ENCODE measurements at places on chromosomes 4 and X.
A peak's percentile ranks its signal among the peaks of the same experiment; 100 is the strongest.

GRCh38 chr4:90078440-90078839 lies 48.8 kb upstream of the CCSER1 start:
- no peak for DNase-seq

- DNase-seq = no peak
These were observed 35.8 kb downstream of the BCOR start for GRCh38 chrX:40061871-40062524.

DNA sequence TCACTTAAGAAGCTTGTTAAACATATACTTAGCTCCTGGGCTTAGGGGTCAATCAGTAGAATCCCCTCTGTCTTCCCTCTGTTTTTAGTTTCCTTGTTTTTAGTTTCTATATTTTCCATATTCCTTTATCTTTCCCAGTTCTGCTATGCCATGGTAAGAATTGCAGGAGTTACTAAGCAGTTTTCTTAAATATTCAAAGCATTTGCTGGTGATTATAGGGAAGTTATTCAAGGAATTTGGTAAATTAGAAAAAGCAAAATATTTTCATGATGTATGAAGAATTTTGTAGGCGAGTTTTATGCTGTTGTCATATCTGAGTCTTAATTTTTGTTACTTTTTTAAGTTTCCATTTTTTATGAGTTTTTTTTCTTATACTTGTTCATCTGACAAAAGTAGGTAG lies 91.6 kb upstream of the NUDT6 start:
- no peak for DNase-seq

DNA sequence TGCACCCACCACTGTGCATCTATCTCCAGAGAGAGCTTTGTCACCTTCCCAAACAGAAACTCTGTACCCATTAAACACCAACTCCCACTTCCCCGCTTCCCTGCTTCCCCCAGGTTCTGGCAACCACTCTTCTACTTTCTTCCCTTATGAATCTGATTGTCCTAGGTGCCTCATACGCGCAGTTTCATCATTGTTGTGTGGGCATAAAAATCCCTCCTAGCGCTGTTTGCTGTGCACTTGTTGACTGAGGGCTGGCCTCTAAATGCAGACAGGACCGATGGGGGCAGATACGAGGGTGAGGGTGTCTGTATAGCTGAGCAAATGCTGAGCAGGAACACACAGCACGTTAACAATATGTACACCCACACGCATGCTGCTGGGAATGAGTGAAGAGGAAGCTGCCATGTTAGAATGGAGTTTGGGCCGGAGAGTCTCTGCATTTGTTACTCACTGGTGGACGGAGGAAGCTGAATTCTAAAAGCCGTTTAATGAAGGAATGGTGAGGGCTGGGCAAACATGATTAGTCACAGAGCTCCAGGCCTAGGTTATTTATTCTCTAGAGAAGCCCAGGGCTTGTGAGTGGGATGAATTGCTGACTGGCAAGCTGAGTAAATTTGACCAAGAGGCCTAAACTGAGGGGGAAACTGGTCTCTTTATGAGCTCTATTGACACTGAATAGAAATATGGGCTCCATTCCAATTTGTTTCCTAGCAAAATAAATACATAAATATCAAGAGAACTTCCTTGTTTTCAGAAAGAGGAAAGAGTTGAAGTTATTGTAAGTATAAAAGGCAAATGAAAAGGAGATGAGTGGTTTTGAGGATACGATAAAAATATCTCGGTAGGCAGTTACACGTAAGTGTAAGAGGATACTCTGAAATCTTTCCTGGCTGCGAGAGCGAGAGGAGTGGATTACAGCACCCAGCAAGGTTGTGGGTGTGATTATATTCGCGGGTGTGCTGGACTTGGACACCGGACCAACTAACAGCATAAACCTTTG lies 95.9 kb upstream of the RPS6KA3 start:
- DNase-seq = no peak

DNA sequence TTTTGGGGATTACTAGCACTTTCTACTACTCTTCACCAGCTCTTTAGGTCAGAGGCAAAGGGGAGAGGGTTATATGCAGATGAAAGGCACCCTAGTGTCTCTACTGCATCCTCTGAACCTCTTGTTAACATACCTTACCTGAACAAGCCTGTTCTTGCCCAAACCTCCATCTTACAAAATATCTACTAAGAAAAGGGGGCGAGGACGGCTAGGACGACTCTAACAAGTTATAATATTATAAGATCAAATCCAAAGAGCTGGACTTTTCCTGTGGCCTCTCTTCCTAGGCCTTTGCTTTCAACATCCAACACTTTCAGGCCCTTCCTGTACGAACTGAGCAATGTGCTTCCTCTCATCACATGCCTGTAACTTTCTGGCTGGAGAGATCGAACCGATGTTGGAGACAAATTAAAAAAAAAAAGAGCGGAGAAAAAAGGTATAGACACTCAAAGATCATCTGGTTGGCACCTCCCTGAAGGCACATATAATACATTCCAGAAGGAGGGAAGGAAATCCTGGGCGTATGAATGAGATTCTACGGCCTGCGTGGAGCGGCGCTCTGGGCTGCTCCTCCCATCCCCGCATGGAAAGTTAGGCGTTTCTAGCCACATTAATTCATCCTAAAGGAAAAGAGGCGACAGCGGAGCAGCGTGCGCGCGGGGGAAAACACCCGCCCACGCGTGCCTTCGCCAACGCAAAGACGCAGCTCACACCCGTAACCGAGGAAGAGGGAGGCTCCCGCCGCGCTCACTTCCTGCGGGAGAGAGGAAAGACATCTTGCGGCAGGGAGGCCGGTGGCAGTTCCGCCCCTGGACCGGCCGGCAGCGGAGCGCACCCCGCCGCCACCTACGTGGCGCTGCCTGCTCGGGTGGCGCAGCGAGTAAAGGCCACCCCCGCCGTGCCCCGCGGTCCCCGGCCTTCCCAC lies 808 bp downstream of the PRDM5 start:
- DNase-seq = peak; percentile 76

DNA sequence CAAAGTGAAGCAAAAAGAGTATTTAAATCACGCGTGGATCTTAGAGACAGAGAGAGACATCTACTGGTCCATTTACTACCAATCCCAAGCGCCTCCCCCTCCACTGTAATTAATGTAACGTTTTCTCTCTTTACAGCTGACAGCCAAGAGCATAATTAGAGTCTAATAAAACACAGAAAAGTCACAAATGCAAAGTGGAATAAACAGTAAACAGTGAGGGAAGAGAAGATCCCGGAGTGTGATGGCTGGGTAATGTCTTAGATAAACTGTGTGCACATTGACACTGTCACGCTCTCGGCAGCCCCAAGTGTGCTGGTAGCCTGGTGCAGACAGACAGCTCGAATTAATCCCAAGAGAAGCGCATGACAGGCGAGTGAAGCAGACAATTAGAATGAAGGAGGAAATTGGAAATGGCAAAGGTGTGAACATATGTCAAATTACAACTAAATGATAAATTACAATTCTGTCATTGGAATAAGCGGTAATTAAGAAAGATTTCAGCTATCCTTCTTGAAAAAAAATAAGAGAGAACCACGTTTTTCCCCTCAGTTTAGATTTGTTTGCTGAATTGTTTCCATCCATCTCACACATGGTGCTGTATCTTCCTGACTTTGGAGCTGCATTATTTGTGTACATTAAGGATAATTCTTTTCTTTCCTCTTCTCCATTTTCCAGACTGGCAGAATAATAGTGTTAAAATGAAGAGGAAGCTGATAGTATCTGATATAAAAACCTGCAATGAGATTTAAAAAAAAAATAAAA lies 100.1 kb downstream of the CXXC4 start:
- DNase-seq = no peak

GRCh38 chr4:174314770-174315169 lies 31.1 kb downstream of the CEP44 start:
- no peak for DNase-seq
